ENCODE measurements at places on chromosomes 6 and 20.

- DNase-seq, result no peak
These were observed 284.2 kb downstream of the LRFN2 start for GRCh38 chr6:40302856-40303454.

GRCh38 chr6:36656441-36656840 lies 22.1 kb upstream of the CDKN1A start:
- DNase-seq, result no peak

GRCh38 chr6:108497883-108498282 lies 62.8 kb upstream of the FOXO3 start:
- peak; percentile 23 for DNase-seq

- DNase-seq, result no peak
These were observed 590.9 kb upstream of the NRSN1 start for GRCh38 chr6:23535101-23535500.

GRCh38 chr6:39769012-39769411 lies 23.2 kb upstream of the DAAM2 start:
- DNase-seq, result no peak

GRCh38 chr6:170269151-170269845 lies 21.6 kb downstream of the DLL1 start:
- no peak for DNase-seq

GRCh38 chr20:14991023-14991422 lies 653.6 kb upstream of the FLRT3 start:
- no peak for DNase-seq

DNA sequence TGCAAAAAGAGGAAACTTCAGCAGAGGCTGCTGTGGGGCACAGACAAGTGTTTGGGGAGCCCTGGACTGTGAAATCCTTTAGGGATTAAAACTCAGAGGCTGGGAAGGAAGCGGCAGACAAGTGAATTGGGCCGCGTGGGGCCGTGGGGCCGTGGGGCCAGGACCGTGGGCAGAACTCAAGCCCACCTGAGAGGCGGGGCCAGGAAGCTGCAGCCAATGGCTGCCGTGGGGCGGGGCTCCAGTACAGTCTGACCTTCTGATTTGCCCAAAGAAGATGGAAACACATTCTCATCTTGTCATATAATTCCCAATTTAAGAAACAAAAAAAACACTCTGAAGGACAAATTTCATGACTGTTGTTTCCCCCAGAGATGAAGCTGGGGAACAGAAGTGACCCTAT lies 55.4 kb downstream of the ANKRD60 start:
- no peak for DNase-seq

DNA sequence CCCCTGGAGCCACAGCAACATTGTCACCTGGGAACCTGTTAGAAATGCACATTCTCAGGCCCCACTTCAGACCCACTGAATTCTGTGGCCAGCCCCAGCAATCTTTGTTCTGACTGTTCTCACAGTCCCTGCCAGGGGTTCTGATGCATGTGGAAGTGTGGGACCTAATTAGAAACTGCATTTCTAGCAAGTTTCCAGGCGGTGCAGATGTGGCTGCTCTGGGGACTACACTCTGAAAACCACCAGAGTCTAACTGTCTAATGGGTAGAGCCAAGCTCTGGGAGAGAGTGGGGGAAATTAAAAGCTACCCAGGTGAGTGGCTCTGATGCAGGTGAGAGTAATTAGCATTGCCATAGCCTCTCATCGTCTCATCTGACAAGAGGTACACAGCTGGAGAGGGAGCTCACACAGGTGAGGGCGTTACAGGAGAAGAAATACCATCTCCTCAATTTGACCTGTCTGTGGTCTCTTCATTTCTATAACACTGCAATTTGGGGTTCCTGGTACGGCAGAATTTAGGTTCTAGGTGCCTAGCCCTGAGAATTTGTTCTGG lies 66.0 kb downstream of the SNX5 start:
- no peak for DNase-seq

Measured in suppressor macrophage (primary cell).